Mucosa of descending colon (tissue), 3 donors: ENCODE measurements at places on chromosomes 1 and 21. TPM values are rescaled to one million over a fixed set of nuclear protein-coding genes. Genes with fewer than 3 reads are reported as not detected.

DNA sequence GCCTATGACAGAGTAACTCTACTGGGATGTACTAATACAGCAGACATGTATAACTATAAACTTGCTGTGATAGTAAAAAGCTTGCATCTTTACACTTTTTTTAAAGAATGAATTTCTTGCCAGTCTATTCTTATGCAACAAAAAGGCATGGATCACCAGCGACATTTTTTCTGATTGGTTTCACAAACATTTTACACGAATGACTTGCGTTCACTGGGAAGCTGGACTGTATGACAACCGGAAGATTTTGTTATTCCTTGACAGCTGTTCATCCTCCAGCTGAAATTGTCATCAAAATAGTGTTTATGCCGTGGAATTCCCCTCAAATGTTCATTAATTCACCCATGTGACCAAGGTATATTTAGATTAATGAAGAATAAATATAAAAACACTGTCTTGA, 131.0 kb downstream of the XPR1 start:
- DNase-seq: no peak

DNA sequence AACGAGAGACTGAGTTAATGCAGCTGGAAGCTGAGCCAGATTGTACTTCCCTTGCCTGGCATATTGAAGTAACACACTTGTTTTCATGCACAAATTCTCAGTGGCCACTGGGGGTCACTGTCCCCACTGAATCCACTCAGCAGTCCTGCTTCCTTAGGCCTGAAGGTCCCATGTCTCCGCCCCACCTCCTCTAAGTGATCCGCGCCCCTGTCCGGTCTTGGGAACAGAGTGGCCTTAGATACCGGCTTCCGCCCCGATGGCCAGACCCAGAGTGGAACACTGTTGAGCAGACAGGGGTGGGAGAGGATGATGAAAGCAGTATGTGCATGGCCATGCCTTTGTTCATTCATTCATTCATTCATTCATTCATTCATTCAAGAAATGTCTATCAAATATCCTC, 34.8 kb downstream of the CHAF1B start:
- peak; percentile 71 for DNase-seq

DNA sequence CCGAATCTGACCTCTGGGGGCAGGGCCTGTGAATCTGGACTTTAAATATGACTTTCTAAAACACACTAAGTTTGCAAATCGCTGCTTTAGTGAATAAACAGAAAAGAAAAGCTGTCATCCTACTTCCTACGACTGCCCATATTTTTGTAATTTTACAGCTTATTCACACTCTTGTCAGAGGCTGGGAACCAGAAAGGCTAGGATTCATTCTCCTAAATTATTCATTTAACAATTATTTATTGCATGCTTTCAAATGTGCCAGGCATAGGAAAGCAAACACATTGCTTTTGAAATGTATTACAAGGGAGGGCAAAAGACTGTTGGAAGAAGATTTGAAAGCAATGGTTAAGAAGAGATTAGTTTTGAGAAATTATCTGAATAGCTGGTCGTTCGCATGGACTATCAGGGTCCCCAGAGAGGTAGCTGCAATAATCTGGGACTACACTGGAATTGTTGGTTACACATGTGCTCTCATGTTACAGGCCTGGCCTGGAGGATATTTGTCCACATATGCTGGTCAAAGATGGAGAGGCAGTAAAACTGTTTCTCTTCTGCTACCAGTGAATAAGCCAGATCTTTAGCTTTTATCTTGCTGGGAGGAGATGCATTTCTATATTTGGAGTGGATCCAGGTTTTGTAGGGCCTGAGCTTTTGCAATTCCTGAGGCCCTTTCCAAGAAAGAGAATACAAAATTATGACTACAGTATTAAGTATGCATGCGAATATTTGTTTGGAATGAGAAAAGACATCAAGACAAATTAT, 29.6 kb upstream of the SFPQ start:
- no peak for DNase-seq

The RBBP5 gene
- total RNA-seq: 14.7 TPM

The IFNAR2 gene
- total RNA-seq: 11.9 TPM

- no peak for DNase-seq
Observed at GRCh38 chr1:119323216-119323982, 45.2 kb upstream of the HAO2 start.

The FMO5 gene
- total RNA-seq: 25.2 TPM

The ADORA3 gene
- 8.4 TPM for total RNA-seq

DNA sequence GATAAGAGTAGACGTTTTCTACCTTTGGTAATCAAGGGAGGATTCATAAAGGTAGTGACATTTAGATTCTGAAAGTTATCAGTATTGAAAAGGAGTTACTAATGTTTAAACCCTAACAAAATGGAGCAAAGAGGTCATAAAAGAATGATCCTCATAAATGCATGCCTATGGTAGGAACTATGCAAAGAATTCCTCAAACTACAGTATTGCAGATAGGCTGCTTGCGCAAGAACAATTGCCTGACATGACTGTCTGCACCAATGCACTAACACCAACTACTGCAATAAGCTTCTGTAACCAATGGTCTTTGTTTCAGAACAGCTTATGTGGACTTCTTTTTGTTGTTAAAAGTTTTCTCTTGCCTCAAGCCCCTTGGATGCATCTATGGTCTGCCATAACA, 597.3 kb upstream of the ADGRL4 start:
- DNase-seq: no peak

GRCh38 chr1:50264590-50264989, 155.9 kb downstream of the ELAVL4 start:
- DNase-seq: no peak

The IL20 gene
- total RNA-seq: not detected

DNA sequence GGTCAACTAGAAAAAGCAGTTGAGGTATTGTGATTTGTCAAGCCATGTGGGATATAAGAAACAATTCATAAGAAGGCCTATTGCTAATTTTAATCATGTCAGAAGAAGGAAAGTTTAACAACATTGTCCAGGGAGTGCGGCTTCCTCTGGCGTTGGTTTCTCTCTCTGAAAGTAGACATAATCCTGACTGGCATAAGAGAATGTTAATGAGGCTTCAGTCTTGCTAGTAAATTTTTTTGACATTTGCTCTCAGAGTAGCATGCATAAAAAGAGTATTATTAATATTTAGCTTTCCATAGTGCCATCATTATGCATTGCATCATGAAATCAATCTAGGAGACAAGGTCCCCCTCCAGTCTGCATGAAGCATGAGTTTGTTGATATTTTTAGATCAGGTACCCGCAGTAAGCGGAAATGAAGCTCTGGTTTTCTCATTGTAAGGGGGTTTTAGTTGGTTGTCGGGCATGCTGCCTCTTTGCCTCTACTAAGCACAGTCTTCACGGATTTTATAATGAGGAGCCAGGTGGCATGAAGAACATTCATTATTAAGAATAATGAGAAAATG, 12.8 kb upstream of the PRDM2 start:
- no peak for DNase-seq

DNA sequence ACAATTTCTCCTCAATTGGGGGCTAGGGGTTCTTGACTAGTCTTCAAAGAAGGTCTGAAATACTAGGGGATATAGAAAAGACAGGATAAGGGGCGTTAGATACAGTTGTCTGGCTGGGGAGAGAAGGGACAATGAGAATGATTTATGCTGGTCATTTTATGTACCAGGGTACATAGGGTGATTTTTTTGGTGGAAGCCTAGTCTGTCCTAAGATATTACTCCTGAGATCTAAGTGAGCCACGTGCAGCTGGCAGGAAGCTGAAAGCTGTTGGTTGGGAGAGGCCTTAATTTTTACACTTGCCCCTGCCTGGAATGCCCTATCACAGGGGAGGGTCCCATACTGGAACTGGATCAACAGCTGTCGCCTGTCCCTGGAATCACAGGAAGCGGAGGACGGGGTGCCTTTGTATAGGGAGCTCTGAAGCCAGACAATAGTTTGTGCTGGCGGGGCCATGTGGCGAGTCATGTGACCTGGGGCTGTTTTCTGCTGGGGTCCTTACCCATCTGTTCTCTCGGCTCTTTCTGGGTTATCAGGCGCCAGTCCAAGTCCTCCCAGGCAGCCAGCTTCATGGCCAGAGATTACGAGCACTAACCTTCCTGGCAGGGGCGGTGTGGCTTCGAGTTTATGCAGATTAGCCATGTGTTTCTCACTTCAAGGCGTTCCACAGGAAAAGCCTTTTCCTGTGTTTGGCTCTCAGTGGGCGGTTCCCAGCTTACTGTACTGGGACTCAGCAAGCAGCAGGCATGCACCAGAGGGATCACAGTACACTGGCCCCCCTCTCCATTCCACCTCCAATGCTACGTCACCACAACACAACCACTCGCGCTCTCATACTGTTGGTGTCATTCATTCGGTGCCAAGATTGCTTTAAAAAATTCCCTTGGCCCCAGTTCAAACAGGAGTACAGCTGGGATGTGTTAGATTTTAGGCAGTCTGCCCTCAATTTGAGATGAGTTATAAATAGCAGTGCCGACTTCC, 27.5 kb downstream of the ARID1A start:
- peak; percentile 85 for DNase-seq

The TTC24 gene
- 0.34 TPM for total RNA-seq

GRCh38 chr1:112011202-112011601, 21.7 kb upstream of the KCND3 start:
- peak; percentile 22 for DNase-seq

The FBXO28 gene
- total RNA-seq: 31.5 TPM

The CD1B gene
- total RNA-seq: not detected

DNA sequence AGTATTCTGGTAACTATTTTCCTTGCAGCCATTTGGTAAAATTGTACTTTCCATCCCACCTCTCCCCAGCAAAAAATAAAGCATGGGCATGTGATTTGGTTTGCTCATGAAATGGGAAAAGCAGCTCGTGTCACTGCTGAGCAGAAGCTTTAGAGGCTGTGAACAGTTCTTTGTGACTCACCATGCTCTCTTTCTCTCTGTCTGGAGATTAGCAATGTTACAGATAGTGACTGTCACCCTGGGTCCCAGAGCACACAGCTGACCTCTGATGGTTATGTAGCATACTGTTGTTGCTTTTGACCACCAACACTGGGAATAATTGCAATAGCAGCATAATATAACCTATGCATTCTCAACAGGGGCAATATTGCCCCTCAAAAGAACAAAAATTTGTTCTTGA, 70.6 kb downstream of the RGS2 start:
- no peak for DNase-seq

DNA sequence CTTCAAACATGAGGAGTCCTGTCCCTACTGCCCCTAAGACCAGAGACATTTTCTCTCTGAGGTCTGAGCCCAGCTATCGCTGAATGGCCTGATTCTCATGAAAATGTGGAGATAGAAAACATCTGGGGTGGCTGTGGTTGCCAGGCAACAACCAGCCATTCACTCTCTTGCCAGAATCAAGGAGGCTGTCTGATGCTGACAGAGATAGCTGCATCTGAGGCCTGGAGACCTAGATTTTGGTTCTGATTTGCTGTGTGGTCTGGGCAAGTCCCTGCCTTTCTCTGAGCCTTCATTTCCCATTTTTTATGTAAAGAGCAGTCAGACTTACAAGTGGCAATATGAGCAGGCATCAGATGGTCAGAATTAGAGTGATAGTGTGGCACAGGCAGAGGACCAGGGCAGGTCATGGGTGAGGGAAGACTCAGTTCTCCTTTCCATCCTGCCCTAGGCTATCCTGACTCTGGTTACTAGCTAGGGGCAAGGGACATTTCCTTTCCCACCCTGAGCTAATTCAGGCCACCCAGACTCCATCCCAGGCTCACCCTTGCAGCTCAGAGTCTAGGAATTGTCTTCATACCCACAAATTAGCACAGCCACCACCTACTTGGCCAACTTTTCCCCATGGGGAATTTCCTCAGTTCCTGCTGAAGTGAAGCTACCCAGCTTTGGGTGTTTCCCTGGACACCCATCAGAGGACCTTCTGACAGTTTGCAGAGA, 20.0 kb upstream of the RNF19B start:
- no peak for DNase-seq

The VSIG8 gene
- total RNA-seq: not detected

GRCh38 chr1:182120411-182121258, 59.1 kb upstream of the ZNF648 start:
- peak; percentile 54 for DNase-seq
